DMS53 (cell line): ENCODE measurements at places on chromosomes 4 and X.
A peak's percentile ranks its signal among the peaks of the same experiment; 100 is the strongest.

DNA sequence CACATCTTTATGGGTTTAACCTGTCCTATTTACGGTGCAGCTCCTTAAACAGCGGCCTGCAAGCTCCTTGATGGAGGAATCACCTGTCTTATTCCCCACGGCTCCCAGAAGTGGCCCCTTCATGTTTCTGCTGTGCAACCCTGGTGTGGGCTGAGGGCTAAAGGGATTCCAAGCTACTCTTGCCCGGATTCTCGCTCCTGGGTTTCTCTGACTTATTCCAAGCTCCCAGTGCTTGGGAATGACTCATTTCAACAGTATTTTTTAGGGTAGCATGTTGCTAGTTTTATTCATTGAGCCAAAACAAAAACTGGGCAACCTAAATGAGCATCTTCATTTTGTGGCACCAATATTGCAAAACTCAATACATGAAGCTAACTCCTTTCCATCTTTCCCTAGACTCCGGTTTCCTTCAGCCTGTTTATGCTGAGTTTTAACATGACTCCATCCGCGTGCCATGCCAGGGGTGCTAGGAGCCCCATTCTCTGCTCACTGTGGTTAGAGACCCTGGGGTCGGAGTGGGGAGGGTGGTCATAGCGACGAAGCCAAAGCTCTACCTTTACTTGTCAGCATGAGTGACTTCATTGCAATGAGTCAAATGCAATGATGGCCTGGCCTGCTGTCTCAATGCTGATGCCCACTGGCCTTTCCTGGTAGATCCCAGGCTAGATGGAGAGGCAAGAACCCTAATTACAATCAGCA is 349.7 kb downstream of the NR3C2 start:
- no peak for DNase-seq

GRCh38 chrX:29531336-29531735 is 684.0 kb upstream of the MAGEB2 start:
- DNase-seq, result no peak

- no peak for DNase-seq
These were observed 59.1 kb upstream of the USP9X start for GRCh38 chrX:41025926-41026701.

- peak; percentile 78 for DNase-seq
These were observed 20.5 kb downstream of the SLC25A5 start for GRCh38 chrX:119488749-119489148.

- DNase-seq, result peak; percentile 10
These were observed 183.0 kb downstream of the PALLD start for GRCh38 chr4:168679819-168680218.

DNA sequence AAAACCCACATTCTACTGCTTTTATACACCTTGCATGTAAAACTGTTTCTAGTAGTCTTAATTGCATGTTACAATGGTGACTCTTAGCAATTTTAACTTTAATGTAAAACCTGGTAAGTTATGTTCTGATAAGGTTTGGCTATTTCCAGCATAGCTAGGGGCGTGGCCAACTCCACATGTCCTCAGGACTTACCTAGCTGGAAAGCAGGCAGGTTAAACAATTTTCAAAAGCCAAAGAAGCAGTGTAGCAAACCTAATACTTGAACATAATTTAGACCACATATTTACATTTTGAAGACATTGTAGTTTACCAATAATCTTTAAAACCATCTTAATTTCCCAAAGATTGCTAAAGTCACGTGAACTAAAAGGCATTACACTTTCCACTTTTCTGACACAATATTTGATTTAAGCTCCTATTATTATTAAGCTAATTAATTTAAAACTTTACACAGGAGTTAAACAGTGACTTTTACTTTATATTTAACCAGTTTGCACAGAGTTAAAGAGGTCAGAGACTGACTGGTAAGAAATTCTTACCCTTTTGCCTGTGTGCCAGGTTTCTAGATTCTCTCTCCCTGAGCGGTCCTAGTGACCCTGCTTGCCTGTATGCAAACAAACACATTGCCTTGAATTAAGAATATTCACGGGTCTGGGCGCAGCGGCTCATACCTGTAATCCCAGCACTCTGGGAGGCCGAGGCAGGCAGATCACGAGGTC is 88.2 kb downstream of the GLUD2 start:
- no peak for DNase-seq

DNA sequence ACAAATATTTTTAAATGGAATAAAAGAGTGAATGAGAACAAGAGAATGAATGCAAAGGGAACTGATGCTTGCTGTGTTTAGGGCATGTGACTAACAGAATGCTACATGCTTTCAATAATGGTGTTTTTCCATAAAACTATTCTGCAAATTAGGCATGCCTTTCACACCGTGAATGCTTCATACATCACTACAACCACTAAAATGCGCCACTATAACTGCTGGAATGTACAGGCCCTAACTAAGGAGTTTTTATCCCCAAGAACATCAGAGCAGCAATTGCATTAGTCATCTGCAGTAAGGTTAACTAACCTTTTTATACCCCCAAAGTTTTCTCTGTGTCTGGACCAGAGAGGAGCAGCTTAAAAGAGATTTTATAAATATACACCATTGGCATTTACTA is 190.4 kb downstream of the ARAP2 start:
- no peak for DNase-seq

GRCh38 chr4:81369886-81370285 is 101.8 kb downstream of the RASGEF1B start:
- peak; percentile 7 for DNase-seq

GRCh38 chr4:138555584-138555983 is 313.4 kb upstream of the SLC7A11 start:
- DNase-seq, result peak; percentile 50

- peak; percentile 92 for DNase-seq
These were observed at the start of gene DGKQ for GRCh38 chr4:973431-974397. TSS of gene DGKQ (minus strand) at chr4:973569. CDS start at chr4:973482, 87 bp downstream.

- DNase-seq, result no peak
These were observed 352.1 kb downstream of the KCNIP4 start for GRCh38 chr4:21596521-21596920.

DNA sequence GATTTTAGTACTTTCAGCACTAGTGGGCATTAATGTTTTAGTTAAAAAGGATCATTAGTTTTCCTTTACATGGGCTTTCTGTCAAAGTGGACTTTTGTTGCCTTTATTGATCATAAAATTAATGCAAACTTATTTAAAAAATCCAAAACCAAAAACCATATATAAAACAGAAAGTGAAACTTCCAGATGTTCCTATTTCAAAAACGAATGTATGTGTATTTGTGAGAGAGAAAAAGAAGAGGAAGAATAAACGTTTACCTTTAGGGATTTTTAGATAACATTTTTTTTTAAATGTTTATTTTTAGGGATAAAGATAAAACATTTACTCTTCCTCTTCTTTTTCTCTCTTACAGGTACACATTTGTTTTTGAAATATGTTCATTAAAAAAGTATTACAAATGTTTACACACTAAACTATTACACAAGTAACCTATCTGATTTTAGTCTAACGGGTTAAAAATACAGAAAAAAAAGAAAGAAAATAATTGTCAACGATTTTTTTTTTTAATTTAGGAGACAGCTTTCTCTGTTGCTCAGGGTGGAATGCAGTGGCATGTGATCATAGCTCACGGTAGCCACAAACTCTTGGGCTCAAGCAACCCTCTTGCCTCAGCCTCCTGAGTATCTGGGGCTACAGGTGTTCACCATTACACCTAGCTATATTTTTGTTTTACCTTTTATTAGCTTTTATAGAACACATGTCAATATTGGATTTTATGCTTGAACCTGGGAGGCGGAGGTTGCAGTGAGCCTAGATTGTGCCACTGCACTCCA is 16.8 kb upstream of the COX18 start:
- DNase-seq, result no peak

- peak; percentile 80 for DNase-seq
These were observed 21.2 kb upstream of the GPC3 start for GRCh38 chrX:134006484-134007161.

GRCh38 chrX:26411045-26411444 is 195.1 kb downstream of the MAGEB5 start:
- DNase-seq, result peak; percentile 3

- DNase-seq, result no peak
These were observed 37.8 kb downstream of the TET2 start for GRCh38 chr4:105184316-105184980.

DNA sequence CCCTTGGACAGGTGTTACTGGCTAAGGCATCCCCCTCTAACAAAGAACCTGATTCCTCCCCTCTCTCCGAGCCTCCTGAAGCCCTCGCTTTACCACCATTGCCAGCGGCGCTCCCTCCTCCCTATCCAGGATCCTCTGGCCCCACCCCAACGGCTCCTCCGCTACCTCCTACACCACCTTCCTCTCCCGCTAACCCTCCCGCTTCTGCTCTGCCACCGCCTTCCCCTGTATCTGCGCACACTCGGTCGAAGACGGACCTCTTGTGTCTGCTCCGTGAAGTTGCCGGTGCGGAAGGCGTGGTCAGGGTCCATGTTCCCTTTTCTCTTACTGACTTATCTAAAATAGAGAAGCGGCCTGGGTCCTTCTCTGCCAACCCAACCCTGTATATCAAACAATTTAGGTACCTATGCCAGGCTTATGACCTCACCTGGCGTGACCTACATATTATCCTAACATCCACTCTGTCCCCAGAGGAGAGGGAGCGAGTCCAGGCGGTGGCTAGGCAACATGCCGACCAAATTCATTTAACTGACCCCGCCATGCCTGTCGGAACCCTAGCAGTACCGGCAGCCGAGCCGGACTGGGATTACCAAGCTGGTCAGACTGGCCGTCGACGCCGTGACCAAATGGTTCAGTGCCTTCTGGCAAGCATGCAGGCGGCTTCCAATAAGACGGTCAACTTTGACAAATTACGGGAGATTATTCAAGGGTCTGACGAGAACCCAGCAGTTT is 958.9 kb downstream of the RPA4 start:
- no peak for DNase-seq

DNA sequence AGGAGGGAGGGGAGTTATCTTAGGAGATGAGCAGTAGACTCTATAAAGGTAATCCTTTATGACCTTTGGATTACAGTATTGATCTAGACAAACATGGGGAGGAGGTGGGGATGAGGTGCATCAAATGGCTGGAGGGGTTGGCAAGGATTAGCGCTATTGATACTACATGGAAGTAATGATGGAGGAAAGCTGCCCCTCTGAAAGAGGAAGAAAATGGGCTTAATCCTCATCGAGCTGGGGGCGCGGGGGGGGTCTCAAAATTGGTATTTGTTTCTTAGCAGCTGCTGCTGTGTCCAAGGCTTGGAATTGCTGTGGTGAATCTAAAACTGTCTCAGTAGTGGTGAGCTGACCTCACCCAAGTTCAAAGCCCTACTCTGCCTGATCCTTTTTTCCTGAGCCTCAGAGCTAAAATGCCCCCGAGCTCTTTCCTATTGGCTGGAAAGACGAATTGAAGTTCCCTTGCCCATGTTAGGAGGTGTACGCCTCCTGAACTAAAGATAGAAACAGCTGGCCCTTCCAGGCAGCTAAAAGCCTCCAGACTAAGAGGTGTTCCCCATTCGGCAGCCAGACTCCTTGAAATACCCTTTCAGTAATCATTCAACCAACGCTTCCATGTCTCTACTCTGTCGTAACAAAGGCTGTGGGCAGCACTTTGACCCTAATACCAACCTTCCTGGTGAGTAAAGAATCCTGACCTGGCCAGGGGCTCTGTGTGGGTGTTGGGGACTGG is at the start of gene ITGB1BP2:
Gene ITGB1BP2 (plus strand): TSS at position 556 of the 730 bp plus-strand sequence. CDS start 57 bp downstream, at position 613.
- peak; percentile 19 for DNase-seq

- no peak for DNase-seq
These were observed 243.9 kb downstream of the MAML3 start for GRCh38 chr4:139910106-139910505.

- DNase-seq, result peak; percentile 81
These were observed 2.3 kb downstream of the DUSP9 start for GRCh38 chrX:153649178-153649914.

DNA sequence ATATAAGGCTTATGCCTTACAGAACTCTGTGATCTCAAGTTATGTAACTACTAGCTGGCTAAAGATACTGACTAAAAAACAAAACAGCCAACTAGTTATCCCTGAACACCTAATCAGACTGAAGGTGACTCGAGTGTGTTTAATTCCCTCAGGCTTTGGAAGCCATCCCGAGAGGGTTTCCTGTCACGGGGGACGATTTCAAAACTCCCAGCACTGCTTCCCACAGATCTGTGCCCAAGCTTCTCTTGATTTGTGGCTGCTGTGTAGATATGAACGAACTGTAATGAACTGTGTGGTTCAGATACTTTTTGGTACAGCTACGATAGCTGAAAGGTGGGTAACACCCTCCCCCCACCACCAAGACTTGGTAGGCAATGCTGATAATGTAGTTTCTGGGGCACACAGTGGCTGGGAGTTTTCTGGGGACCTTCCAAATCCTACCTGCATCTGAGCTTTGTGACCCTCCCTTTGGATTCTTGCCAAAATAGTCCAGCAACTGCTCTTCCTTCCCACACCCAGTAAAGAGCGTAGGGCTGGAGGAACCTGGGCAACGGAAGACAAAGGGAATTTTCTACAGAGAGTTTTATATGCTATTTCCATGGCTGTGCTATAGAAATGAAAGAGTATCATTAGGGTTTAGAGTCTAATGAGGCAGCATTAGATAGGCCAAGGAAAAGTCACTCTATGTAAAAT is 148.8 kb downstream of the MGST2 start:
- no peak for DNase-seq

DNA sequence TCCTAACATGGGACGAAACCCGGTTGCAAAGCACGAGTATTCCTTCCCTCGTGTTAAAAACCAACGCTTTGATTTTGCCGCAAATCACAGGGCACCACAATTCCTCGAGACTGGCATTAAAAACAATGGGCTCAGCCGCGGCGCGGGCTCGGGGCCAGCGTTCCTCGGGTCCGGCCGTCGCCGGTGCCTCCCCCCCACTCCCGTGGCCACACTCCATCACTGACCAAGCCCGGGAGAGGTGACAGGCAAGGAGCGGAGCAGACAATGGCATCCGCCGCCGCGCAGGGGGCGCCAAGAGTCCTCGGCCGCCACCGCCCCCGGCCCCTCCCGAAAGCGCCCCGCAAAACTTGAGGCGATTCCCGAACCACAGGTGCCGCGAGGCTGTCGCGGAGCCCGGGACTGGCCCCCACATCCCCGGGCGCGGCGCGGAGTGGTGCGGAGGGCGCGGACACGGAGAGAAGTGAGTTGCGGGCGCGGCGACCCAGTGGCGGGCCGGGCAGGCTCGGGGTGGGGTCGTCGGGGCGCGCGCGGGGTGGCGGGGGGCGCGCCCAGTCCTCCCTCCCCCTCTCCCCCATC is 445 bp downstream of the AP1S2 start:
- peak; percentile 68 for DNase-seq

DNA sequence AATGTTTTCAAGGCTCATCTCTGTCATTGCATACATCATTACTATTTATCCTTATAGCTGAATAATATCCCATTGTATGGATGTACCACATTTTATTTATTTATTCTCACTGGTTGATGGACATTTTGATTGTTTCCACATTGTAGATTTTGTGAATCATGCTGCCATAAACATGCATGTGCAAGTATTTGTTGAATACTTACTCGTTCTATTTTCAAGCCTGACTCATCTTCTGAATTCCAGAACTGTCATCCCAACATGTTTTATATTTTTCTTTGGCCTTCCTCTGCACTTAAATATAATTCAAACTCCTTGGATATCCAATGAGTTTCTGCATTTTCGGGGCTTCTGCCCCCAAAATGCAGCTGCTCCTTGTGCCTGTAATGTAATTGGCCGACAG is 77.6 kb downstream of the MXRA5 start:
- DNase-seq, result no peak

GRCh38 chr4:184472614-184473498 is 1.5 kb downstream of the IRF2 start:
- DNase-seq, result peak; percentile 84

- DNase-seq, result no peak
These were observed 56.2 kb downstream of the CCDC158 start for GRCh38 chr4:76364763-76365162.
